Stimulated activated CD4-positive, alpha-beta T cell treated with anti-CD3 and anti-CD28 coated beads, Interleukin-1b, Interleukin-23, amount 100 ng/mL, for 24 hours (primary cell): ENCODE measurements at places on chromosomes 13 and 19.

DNA sequence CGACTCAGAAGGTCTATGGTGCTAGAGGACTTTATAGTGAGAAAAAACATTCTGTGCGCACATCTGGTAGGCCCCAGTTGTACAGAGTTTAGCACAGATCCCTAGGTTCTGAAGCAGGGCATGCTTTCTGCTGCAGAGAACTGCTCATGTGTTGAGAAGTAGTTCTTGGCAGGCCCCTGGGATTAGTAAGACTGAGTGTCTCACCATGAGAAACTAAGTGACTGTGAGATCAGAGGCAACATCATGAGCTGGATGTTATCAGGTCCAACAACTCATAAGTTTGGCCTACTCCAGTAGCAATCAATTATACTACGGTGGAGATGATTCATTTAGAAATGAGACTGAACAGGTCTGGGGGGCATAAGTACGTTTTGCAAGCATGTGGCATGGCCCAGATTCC lies 507.4 kb upstream of the KLF12 start:
- DNase-seq, result no peak

DNA sequence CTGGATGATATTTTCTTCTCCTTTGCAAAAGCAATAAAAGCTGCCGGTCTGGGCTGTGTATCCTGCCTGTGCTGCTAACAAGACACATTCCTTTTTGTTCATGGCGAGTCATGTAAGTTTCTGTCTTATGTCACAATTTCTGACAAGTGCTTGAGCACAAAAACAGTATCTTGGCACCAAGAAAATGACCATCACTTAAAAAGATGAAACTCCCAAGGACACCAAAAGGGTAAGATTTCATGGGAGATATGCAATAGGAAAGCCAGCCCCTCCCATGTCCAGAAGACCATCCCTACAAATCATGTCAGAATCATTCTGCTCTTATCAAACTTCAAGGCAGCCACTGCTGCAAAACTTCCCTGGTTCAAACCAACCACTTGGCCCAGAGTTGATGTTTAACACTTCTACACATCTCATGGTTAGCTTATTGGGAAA lies 375.4 kb upstream of the ZNF507 start:
- DNase-seq, result no peak

DNA sequence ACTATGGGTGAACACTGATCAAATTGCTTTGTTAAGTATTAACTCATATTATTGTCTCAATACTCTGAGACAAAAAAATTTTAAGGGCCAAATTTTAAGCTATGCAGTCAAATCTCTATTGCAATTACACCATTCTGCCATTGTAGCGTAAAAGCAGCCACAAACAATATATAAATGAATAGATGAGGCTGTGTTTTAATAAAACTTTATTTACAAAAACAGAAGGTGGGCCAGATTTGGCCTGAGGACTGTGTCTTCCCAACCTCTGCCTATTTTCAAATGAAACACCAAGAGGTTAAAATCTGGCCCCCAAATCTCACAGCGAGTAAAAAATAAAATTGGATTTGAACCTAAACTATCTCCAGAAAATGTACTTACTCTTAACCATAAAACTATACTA lies 51.7 kb downstream of the MBD3L2B start:
- DNase-seq, result no peak

GRCh38 chr13:102536695-102537485 lies 59.9 kb upstream of the TPP2 start:
- no peak for DNase-seq

GRCh38 chr13:27339299-27339698 lies 68.7 kb downstream of the RASL11A start:
- peak; percentile 18 for DNase-seq

DNA sequence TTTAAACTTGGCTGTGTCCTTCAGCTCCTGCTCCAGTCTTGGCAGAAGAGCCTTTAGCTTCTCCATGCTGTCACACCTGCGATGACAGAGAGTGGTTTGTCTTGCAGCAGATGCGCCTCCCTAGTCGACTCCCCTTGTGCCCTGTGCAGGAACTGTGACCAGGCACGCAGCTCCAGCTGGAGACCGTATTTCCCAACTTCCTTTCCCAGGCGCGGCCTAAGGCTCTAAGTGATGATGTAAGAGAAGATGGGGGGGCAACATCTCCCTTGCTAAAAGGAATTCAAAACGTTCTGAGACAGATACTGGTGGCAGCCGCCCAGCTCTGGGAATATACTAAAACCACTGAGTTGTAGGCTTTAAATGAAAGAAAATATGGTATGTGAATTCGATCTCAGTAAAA lies 16.3 kb downstream of the DCUN1D2 start:
- no peak for DNase-seq

- DNase-seq, result peak; percentile 97
These were observed at the start of gene ZNF554 for GRCh38 chr19:2819540-2820111. Gene ZNF554 (plus strand): TSS chr19:2819868. CDS start chr19:2820072, 204 bp downstream.

- no peak for DNase-seq
These were observed 146.5 kb upstream of the SOX21 start for GRCh38 chr13:94858856-94859255.

DNA sequence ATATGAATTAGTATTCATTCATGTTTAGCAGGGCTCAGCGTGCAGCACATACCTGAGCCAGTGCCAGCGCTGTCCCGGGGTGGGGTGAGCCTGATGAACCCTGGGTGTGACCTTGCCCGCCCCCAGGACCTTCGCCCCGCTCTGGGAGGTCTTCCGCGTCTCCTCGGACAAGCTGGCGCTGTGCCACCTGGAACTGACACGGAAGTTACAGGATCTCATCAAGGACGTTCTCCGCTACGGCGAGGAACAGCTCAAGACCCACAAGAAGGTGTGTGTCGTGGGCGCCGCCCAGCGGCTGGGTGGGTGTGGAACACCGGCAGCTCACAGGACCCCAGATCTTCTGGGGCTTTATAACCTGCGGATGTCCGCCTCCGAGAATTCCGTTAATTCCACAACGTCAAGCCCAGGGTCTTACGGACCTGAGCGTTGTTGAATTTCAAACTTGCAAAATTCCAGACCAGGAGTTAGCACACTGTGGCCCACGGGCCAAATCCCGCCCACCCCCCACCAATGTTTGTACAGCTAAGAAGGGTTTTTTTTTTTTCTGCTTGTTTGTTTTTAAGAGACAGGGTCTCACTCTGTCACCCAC lies 15.4 kb downstream of the FCHO1 start:
- DNase-seq, result no peak

DNA sequence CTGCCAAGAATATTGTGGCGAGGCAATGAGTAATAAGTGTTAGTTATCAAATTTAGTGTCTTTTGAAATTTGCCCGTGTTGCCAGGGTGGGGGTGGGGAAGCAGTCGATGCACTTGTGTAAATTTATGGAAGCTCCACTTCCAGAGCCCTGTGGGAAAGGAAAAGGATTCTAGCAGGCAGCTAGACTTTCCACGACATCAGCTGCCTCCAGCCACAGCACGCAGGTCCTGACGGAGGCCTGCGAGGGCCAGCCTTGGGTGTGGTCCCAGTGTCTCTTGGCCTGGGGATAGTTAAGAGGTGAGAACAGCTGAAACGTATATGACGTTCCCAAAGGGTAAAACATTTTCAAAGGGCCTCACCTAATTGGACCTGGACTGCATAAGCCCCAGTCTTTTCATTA lies 433.0 kb downstream of the TSHZ3 start:
- no peak for DNase-seq

DNA sequence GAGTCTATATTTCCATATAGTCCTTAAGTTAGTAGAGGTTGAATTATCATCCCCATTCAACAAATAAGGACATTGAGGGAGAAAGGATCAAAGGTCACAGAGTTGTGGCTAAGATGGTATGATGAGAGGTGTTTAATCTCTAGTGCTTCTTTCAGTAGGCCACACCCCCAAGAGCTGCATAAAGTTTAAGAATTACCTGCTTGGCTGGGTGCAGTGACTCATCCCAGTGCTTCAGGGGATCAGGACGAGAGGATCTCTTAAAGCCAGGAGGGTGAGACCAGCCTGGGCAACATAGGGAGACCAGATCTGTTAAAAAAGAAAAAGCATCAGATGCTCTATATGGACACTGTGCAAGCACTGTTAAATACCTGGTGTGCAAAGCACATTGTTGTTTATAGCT lies 560.0 kb upstream of the KLHL1 start:
- no peak for DNase-seq

DNA sequence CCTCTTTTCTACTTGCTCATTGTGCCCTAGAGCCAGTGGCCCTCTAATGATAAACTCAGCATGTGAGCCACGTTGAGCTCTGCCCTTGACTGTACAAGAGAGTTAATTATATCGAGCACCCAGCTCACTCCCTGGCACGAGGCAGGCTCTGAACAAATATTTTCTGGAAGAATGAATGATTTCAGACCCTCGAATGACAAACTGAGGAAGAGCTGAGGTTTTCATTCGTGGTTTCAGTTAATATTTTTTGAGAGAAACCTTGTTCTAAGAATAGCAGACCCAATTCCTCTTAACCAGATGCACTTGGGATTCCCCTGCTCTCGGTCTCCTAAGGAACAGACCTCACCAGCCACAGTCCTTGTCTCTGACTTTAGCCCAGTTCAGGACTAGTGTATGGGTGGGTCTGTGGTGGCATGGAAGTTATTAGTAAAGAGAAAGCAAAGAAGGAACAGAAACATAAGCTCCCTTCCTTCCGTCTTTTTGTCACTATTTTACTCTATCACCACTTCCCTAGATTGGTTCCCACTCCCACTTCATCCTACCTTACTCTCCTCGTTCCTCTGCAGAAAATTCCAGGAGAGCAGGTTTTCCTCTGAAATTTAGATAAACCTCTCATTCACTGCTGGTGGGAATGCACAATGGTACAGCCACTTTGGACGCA lies 22.1 kb upstream of the WDFY2 start:
- no peak for DNase-seq

DNA sequence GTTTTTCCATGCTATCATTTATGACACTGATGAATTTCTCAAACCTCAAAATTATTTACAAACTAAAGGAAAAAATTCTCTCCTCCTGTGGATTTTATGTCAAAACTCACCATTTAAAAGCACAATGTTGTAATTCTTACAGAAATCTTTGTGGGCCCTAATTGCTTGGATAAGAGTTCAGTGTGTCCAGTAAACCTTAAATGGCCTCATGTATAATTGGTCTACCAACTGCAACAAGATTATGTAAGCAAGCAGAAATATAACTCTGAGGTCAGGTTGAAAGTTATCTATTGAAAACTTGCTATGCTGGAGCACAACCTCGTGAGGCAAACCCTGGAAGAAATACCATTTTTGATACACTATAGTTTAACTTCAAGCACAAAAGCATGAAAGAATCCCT lies 22.0 kb downstream of the VWA8 start:
- DNase-seq, result no peak

GRCh38 chr13:29888306-29888705 lies 37.9 kb upstream of the UBL3 start:
- no peak for DNase-seq

GRCh38 chr19:40033989-40034560 lies 22.0 kb downstream of the ZNF780B start:
- DNase-seq, result no peak

DNA sequence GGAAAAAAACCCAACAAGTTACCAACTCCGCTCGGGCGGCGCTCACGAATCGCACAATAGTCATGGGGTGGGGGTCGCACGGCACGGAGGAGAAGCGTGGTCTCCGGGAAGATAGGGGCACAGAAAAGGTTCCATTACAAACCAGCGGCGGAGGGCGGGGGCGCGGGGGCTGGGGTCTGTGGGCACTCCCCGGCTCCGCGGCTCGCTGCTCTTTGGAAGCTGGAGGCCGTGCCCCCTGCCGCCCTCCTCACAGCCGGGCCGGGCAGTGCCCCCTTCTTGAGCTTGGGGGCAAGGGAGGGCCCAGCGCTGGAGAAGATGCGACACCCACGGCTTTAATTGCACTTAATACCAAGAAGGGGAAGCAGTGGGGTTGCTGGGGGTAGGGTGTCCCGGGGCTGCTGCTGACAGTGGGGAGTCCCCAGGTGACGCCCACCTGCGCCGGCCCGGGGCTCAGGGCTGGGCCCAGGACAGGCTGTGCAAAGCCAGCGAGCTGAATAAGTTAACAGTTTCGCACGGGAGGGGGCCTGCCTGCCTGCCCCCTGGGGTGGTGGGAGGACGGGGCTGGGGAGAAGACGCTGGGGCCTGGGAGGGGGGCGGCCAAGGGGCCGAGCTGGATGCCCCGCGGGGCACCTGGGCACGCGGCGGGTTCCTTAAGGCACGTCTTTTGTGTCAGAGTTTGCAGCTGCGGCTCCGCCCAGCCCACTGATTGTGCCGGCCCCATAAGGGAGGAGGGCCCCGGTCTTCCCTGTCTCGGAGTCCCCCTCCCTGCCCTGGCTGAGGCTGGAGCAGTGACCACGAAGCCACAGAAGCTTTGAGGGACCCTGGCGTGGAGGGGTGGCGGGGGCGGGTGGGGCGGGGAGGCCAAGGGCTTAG lies 9.8 kb downstream of the DCAF15 start:
- no peak for DNase-seq

DNA sequence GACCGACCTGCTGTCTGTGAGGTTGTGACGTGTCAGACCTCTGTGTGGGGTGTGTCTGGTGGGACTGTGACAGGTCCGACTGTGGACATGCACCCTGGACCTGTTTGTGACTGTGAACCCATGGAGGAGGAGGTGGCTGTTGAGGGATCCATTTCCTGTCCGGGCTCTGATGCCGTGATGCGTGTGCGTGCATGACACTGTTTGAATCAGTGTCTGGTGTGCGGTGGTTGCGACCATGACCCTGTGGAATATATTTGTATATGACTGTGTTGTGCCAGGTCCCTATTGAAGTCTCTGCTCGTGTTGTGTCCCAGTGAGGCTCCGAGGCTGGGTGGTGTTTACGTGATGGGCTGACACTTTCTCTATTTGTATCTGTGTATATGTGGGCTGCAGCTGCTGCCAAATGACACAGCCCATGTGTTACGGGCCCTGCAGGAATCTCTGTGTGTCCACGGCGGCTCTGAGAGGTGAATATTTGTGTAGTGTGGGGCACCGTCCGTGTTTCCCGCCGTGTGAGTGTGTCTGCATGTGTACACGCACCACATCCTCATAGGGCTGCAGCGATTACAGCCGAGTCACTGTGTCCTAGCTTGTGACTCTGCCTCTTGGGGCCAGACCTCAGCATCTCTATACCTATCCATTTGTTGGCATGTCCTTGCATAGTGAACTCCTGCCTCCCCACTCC lies 18.3 kb downstream of the CCDC97 start:
- DNase-seq, result peak; percentile 48

- no peak for DNase-seq
These were observed 71.8 kb downstream of the SPACA7 start for GRCh38 chr13:112447761-112448603.

- DNase-seq, result peak; percentile 62
These were observed 428 bp downstream of the RASAL3 start for GRCh38 chr19:15463861-15464371.
